ENCODE measurements at places on chromosomes 2 and 18.
A peak's percentile ranks its signal among the peaks of the same experiment; 100 is the strongest.

- H3K4me3 ChIP-seq = no peak overlapping the region
- no peaks in the 10 kb centered on the region for H3K36me3 ChIP-seq
- H3K27ac ChIP-seq = no peak overlapping the region
Observed at GRCh38 chr2:134582547-134582899, 136.3 kb downstream of the TMEM163 start.

- H3K27me3 ChIP-seq = no peaks in the 10 kb centered on the region
- DNase-seq = no peak
- H3K4me3 ChIP-seq = no peak overlapping the region
- H3K36me3 ChIP-seq = no peaks in the 10 kb centered on the region
- H3K4me1 ChIP-seq = peaks cover 11% of the 10 kb centered on the region
Observed at GRCh38 chr18:13446610-13447461, 228.3 kb downstream of the LDLRAD4 start.

- H3K4me1 ChIP-seq = no peaks in the 10 kb centered on the region
- H3K27ac ChIP-seq = no peak overlapping the region
- no peak for DNase-seq
- H3K4me3 ChIP-seq = no peak overlapping the region
Observed at GRCh38 chr2:137161250-137161649, 395.9 kb downstream of the THSD7B start.

GRCh38 chr2:101930019-101930418 lies 61.7 kb upstream of the IL1R2 start:
- H3K27ac ChIP-seq = no peak overlapping the region
- no peaks in the 10 kb centered on the region for H3K4me1 ChIP-seq
- no peaks in the 10 kb centered on the region for H3K27me3 ChIP-seq
- no peak overlapping the region for H3K4me3 ChIP-seq

DNA sequence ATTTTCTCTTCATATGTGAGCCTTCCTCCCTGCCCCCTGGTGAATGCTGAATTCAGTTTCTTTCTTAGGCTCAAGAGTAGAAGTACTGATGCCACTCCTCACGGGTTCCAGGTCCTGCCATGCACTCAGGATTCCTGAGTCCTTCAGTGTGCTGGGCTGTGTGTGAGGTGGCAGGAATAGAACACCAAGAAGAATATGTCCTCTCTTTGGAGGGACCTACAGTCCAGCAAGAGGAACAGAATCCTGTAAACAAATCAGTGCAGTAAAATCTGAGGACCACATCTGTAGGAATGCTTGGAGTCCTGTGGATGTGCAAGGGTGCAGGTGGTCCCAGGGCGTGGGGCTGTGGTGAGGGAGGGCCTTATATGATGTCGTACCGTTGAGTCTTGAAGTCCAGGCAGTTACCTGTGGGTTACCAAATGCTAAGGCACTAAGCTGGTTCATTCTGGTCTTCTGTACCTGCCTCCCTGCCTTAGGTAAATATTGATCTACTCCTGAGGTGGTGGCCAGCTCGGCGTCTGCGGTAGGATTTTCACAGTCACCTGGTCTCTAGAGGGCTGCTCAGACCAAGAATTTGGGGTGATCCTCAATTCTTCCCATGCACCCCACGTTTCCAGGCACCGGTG lies 5.5 kb downstream of the ASAP2 start:
- H3K27ac ChIP-seq = peak overlapping the region; percentile 97
- H3K4me3 ChIP-seq = no peak overlapping the region
- peak; percentile 49 for DNase-seq
- no peaks in the 10 kb centered on the region for H3K36me3 ChIP-seq
- no peaks in the 10 kb centered on the region for H3K27me3 ChIP-seq

- peak overlapping the region; percentile 68 for H3K27ac ChIP-seq
- peaks cover 10% of the 10 kb centered on the region for H3K27me3 ChIP-seq
- H3K4me3 ChIP-seq = no peak overlapping the region
- DNase-seq = peak; percentile 35
Observed at GRCh38 chr2:238523158-238524110, 96.7 kb downstream of the ASB1 start.

DNA sequence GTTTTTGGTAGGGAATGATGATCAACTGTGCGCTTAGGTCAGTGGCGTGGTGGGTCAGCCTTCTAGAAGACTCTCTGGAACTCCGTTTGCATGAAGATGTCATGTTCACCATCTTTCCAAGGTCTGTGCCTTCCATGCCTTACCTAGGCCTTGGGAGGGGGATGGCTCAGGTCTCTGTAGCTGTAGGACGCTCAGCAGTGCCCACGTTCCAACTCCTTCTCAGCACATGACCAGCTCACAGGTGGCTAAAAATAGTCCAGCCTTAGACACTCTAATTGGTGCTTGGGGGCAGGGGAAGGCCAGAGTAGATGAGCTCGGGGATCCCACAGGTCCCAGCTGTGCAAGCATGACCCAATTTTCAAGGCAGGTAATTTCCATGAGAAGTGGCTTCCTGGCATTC lies 42.3 kb upstream of the TEX51 start:
- H3K27me3 ChIP-seq = no peaks in the 10 kb centered on the region
- no peak overlapping the region for H3K27ac ChIP-seq
- no peak overlapping the region for H3K4me3 ChIP-seq

GRCh38 chr2:140128909-140129308 lies 1348.7 kb upstream of the NXPH2 start:
- H3K36me3 ChIP-seq = no peaks in the 10 kb centered on the region
- H3K27ac ChIP-seq = no peak overlapping the region
- no peak for DNase-seq
- no peaks in the 10 kb centered on the region for H3K27me3 ChIP-seq
- H3K4me1 ChIP-seq = no peaks in the 10 kb centered on the region

DNA sequence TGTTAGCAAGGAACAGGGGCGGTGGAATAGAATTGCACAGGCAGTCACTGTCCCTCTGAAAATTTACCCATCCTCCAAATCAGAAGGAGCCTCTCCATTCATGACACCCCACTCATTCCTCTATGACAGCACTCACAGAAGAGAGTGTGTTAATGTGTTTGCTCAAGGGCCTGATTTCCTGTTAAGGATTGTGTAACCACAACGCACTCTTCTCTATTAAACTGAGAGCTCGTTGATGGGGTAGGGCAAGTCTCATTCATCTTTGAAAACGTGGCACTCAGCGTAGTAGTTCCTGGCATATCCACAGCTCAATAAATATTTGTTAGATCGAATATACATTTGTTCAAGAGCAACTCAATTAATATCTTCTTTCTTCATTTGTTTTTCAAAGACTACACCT lies 106.4 kb downstream of the VAPA start:
- H3K36me3 ChIP-seq = no peaks in the 10 kb centered on the region
- no peaks in the 10 kb centered on the region for H3K4me1 ChIP-seq
- H3K4me3 ChIP-seq = no peak overlapping the region
- H3K27me3 ChIP-seq = no peaks in the 10 kb centered on the region

DNA sequence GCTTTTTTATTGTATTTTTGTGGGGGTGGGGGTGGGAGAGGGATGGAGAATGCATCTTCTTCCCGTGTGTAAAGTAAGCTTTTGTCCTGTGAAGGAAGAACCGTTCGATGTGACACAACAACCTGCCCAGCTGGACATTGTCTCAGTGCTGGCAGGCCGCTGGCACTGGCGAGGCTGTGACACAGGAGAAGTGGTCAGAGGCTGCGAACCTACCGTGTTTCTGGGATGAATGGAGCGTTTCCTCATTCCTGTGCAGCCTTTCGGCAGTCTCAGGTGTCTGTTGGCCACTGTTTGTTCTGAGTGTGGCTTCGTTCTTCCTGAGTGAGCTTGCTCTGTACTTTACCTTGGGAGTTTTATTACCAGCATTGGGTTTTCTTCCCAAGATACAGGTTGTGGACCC lies 8.0 kb downstream of the RAMP1 start:
- H3K4me1 ChIP-seq = peaks cover 18% of the 10 kb centered on the region
- H3K27ac ChIP-seq = peak overlapping the region; percentile 88
- H3K27me3 ChIP-seq = no peaks in the 10 kb centered on the region
- DNase-seq = no peak
- no peak overlapping the region for H3K4me3 ChIP-seq
- H3K36me3 ChIP-seq = no peaks in the 10 kb centered on the region

DNA sequence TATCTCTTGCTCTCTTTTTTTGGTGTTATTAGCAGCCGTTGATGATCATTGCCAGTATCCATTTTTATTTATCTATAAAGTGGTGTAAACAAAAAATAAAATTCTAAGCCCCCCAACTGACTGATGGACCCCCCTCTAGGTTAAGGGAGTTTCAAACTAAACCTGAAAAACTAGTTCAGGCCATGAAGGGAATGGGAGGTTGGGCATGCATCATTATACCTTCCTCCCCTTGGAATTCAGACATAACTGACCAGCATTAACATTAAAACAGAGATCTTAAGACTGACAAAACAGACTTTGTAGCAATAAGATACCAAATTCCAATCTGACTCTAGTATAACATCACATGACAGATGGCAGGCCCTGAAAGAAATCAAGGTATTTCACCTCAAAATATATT lies 20.2 kb downstream of the RALBP1 start:
- H3K27ac ChIP-seq = no peak overlapping the region
- H3K4me3 ChIP-seq = no peak overlapping the region
- H3K36me3 ChIP-seq = no peaks in the 10 kb centered on the region
- H3K4me1 ChIP-seq = no peaks in the 10 kb centered on the region
- H3K27me3 ChIP-seq = no peaks in the 10 kb centered on the region
- no peak for DNase-seq

DNA sequence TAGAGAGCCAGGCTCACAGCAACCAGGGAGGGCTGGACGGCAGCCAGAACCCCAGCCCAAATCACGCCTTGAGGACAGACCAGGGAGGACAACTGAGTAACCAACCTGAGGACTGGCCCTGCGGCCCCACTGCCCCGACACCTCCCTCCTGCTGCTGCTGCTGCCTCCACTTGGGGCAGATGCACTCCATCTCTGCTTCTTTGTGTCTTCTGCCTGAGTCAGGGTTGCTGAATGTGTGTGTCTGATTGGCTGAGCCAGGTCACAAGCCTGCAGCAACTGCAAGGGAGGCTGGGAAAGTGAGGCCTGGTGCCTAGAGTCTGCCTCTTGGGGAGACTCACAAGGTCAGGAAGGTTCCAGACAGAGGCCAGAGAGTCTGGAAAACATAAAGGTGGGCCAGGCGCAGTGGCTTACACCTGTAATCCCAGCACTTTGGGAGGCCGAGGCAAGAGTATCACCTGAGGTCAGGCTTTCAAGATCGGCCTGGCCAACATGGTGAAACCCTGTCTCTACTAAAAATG lies 83.4 kb downstream of the ZFP36L2 start:
- H3K4me3 ChIP-seq = no peak overlapping the region
- H3K4me1 ChIP-seq = peaks cover 7% of the 10 kb centered on the region
- DNase-seq = no peak
- H3K27me3 ChIP-seq = no peaks in the 10 kb centered on the region
- H3K27ac ChIP-seq = no peak overlapping the region

- H3K27ac ChIP-seq = no peak overlapping the region
- H3K4me3 ChIP-seq = no peak overlapping the region
- DNase-seq = no peak
- no peaks in the 10 kb centered on the region for H3K36me3 ChIP-seq
- H3K27me3 ChIP-seq = peaks cover 63% of the 10 kb centered on the region
Observed at GRCh38 chr2:113277474-113278072, 1.1 kb downstream of the PAX8 start.

GRCh38 chr2:14148216-14148615 lies 484.3 kb upstream of the LRATD1 start:
- DNase-seq = no peak
- no peak overlapping the region for H3K4me3 ChIP-seq
- H3K36me3 ChIP-seq = no peaks in the 10 kb centered on the region
- H3K4me1 ChIP-seq = no peaks in the 10 kb centered on the region

DNA sequence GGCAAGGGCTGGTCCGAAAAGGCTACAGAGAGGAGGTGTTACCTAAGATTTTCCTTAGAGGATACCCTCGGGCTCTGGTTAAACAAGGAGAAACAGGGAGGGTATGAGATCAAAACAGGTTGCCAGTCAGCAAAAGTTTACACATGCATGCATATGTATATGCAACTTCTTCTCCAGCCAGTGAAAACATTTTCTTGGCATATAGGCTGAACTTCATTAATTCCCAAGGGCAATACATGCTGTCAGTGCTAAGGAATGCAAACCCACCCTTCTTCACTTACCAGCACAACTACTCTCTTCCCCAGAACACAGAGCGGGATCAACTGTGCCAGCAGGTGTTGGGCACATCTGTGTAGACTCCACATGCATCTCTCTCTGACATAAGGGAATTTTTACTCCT lies 176.0 kb downstream of the GFPT1 start:
- DNase-seq = no peak
- no peak overlapping the region for H3K4me3 ChIP-seq
- H3K36me3 ChIP-seq = no peaks in the 10 kb centered on the region
- no peaks in the 10 kb centered on the region for H3K27me3 ChIP-seq

DNA sequence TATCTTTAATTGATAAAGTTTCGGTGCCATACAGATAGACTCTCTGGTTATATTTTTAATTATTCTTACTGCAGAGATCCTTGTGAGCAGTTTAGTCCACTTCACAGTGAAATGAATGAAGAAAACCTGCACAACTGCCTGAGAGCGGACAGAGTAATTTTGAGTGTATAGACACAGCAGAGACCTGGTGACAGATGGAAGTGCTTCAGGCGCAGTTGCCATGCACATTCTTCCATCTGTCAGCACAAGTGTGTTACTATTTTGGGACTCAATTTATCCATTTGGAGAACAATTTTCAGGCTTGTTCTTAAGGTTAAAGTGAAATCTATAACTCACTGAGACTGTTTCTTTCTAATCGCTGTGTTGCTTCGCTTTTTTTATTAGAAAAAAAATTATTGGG lies 147.8 kb upstream of the SPHKAP start:
- no peaks in the 10 kb centered on the region for H3K36me3 ChIP-seq
- no peaks in the 10 kb centered on the region for H3K4me1 ChIP-seq
- H3K4me3 ChIP-seq = no peak overlapping the region
- no peak overlapping the region for H3K27ac ChIP-seq
- H3K27me3 ChIP-seq = no peaks in the 10 kb centered on the region

DNA sequence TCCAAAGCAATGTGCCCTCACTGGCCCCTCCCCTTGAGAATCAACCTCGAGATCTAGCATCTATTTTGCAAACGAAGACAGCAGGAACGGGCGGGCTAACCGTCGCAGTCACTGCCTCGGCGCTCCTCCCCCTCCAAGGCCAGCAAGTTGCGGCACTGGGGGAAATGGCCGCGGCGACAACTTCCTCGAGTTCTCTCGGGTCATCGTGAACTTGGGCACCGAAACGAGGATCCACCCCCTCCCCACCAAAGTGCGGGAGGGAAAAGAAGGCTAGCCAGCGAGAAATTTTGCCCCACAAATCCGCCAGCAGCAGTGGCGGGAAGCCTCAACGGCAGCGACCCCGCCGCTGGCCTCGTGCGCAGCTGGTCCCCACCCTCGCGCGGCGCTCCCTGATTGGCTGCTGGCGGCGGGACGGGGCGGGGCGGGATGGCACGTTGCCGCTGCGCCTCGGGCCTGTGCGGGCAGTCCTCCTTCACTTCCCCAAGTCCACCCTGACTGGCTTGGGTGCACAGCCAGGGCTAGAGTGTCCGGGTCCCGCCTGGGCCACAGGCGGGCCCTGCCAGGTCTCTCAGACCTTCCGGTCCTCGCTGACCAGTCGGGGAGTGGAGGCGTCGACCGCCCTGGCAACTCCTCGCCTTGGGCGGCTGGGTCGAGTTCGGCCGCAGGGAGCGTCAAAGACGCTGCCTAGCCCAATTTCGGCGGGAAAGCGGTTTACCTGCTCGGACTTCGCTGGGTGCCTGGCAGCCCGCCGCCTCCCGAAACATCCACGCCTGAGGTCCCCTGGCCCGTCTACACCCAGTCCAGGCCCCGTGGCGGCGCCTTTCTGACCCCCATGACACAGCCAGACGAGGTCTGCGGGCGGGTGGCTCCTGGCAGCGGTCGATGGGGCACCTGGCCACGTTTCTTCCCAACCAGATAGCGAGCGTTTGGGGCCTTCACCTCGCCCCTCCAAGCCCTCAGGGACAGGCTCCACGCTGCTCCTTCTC lies at the start of gene BOLL:
BOLL (minus strand) TSS at position 364 of the 986 bp plus-strand sequence. CDS start 3,469 bp downstream, outside the sequence.
- peak within 1 kb of the TSS; percentile 34 for H3K4me3 ChIP-seq
- no peak within 1 kb of the TSS for H3K27ac ChIP-seq

All from transverse colon (tissue), 4 donors.